Activated gamma-delta T cell treated with anti-CD3 and anti-CD28 coated beads, Interleukin-2, amount 50 U/mL, for 16 hours (primary cell): ENCODE measurements at places on chromosomes 5 and 9.

GRCh38 chr5:109829331-109829730 lies 139.6 kb downstream of the MAN2A1 start:
- DNase-seq, result no peak

- no peak for DNase-seq
Observed at GRCh38 chr5:168585119-168585856, 6.1 kb upstream of the PANK3 start.

GRCh38 chr5:27523629-27524028 lies 485.2 kb upstream of the CDH9 start:
- no peak for DNase-seq

- no peak for DNase-seq
Observed at GRCh38 chr5:145385276-145385675, 449.9 kb downstream of the PRELID2 start.

GRCh38 chr9:85940275-85940831 lies 593 bp upstream of the NAA35 start:
- no peak for DNase-seq

DNA sequence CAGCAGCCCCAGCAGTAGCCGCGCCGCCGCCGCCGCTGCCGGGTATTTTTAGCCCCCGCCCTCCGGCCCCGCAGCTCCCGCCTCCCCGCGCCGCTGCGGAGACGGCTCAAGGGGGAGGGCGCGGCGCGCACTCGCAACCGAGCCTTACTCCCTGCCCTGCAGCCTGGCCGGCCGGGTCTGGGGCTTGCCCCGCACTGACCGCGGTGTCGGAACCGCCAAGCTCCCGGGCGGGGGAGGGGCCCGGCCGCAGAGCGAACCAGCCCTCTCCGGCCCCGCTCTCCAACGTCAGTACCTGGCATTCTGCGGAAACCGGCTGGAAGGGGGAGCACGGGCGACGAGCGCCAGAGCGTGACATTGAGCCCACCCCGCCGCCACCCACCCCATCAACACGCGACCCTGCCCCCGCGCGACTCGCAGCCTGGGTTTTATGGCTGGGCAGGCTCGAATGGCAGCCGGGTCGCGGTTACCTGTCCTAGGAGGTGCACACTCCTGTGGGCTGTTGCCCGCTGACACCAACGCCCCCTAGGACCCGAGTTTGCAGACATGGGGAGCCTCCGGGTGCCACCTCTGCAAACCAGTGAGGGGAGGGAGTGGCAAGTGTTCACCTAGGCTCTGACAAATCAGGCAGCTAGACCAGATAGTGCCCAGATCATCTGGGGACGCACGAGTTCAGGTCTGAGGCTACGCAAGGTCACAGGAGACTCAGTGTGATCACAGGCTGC lies at the start of gene ACSL6:
ACSL6 (minus strand) TSS at position 37 of the 722 bp plus-strand sequence. CDS start 105 bp downstream, outside the sequence.
- DNase-seq, result no peak

- no peak for DNase-seq
Observed at GRCh38 chr9:27561685-27562084, 11.6 kb downstream of the C9orf72 start.

GRCh38 chr5:119420169-119420568 lies 32.1 kb upstream of the HSD17B4 start:
- DNase-seq, result no peak

- no peak for DNase-seq
Observed at GRCh38 chr5:73180566-73180965, 7.6 kb downstream of the TMEM174 start.

- no peak for DNase-seq
Observed at GRCh38 chr9:130408669-130409068, 36.1 kb upstream of the ASS1 start.

DNA sequence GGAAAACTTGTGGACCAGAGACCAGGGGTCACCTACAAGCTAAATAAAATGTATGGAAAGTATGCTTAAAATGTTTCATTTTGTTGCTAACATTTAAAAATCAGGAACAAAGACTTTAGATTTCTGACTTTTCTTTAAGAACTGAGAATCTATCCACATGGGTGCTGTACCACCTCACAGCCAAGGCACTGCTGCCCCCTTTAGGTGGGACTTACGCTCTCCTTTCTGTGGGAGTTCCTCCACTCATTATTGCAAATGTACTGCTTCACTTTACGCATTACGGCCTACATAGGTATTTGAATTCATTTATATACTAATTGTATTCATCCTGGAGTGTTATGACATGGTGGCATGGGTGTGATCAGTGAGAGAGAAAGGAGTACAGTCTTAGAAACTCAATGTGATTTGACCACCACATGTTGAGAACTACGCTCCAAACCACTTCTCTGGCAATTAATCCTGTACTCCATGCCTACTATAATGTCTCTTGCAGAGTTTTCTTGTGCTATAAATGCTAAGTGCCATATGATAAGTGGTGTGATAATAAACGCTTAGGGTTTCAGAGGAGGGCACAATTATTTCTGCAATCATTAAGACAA lies 24.7 kb upstream of the CETN3 start:
- DNase-seq, result peak; percentile 14

GRCh38 chr5:176187276-176188062 lies 50.8 kb upstream of the SIMC1 start:
- no peak for DNase-seq

- no peak for DNase-seq
Observed at GRCh38 chr5:148792744-148793143, 33.7 kb upstream of the ADRB2 start.

- no peak for DNase-seq
Observed at GRCh38 chr5:36605241-36605640, 1.2 kb upstream of the SLC1A3 start.

GRCh38 chr9:97830884-97831829 lies 21.9 kb upstream of the FOXE1 start:
- no peak for DNase-seq

DNA sequence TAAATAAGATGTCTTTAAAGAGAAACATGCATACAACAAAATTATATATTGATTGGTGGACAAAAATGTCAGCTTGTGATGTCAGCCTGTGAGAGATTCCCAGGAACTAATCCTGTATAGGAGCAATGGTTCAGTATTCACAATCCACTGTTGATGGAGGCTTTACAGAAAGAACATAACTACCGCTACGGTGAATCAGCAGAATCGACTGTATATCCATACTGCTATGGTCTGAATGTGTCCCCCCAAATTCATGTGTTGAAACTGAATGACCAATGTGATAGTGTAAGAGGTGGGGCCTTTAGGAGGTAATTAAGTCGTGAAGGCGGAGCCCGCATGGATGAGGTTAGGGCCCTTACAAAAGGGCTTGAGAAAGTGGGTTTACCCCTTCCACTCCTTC lies 40.4 kb upstream of the TBC1D2 start:
- no peak for DNase-seq

- no peak for DNase-seq
Observed at GRCh38 chr5:154944716-154945115, 3.8 kb downstream of the MRPL22 start.

- no peak for DNase-seq
Observed at GRCh38 chr9:38149647-38150046, 80.6 kb upstream of the SHB start.

- DNase-seq, result no peak
Observed at GRCh38 chr5:174347183-174347582, 301.7 kb downstream of the NSG2 start.

GRCh38 chr5:143014017-143014651 lies 244.0 kb downstream of the ARHGAP26 start:
- no peak for DNase-seq

GRCh38 chr9:90421786-90422185 lies 220.8 kb downstream of the DIRAS2 start:
- DNase-seq, result no peak

DNA sequence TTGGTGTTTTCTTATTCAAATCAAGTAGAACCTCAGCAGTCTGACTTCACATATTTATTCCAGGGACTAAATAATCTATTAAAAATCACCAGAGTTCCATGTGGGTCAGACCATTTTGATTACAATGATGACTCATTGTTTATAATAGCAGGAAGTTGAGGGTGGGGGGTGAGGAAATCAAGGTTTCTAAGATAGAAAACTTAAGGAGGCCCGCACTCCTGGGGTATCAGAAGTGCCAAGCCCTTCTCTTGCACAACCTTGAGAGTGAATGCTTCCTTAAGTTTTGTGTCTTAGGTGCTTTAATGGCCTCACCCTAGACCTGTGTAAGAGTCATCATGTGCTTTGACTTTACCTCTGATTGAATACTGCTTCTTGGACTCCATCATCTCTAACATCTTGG lies 31.9 kb upstream of the NPR3 start:
- DNase-seq, result no peak

GRCh38 chr5:133679534-133679933 lies 67.2 kb upstream of the FSTL4 start:
- DNase-seq, result no peak

DNA sequence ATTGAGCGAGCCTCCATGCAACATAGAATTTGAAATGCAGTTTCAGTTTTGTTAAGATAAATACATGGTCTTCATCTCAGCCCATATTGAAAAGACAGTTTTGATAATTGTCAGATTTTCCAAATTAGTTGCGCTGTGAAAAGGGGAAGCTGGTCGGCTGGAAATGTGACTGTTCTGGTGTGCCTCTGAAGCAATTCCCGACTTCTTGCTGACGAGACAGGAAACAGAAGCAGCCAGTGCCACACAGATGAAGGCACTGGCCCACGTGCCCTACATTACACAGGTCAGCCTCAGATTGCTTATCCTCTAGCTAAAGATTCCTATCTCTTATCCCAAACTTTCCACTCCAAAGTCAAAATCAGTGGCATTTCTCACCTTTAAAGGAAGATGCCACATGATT lies 214.1 kb upstream of the TLE4 start:
- DNase-seq, result no peak

- no peak for DNase-seq
Observed at GRCh38 chr5:38559428-38559827, 3.0 kb upstream of the LIFR start.

- DNase-seq, result no peak
Observed at GRCh38 chr9:76162751-76163500, 231.3 kb downstream of the RFK start.

DNA sequence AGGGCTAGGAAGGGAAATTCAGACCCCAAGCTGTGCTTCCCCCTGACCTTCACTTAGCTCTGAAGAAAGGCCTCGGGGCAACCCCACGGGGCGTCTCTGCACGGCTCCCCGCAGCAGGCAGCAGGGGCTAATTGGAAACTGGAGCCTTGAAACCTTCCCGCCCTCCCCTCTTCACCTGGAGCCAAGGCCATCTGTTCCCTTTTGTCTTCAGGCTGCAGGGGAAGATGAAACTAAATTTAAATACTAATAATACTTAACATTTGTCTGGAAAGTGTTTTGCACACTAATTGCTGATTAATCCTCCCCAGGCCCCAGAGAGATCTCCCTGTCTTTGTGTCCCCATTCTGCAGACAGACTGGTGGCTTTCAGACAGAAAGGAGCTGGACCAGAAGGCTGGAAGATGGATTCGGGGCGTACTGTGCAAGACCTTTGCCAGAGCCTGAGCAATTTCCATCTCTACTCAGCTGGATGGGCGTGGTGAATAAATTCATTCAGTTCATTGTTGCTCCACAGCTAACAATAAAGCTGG lies 34.1 kb upstream of the CPLX2 start:
- no peak for DNase-seq

GRCh38 chr5:179308563-179309382 lies 36.5 kb downstream of the ADAMTS2 start:
- no peak for DNase-seq

GRCh38 chr9:20473515-20474013 lies 148.7 kb downstream of the MLLT3 start:
- no peak for DNase-seq

GRCh38 chr5:122462486-122462885 lies 150.4 kb downstream of the SNCAIP start:
- no peak for DNase-seq

DNA sequence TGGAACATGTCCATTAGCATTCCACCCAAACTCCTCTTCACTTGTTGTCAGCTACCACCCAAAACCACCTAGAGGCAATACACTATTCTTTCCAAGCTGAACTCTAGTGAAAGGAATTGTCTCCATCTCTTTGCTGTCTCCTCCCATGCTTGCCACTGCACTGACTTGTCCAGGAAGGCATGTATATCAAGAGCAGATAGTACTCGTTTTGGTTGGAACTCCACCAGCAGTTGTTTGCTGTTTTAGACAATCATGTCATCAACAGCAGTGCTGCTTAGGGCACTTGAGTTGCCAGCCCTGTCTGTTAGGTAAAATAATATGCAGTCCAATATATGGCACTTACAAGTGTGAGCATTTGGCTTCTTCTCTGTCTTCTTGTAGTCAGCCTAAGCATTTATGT lies 80.0 kb upstream of the SAP30L start:
- DNase-seq, result no peak

- no peak for DNase-seq
Observed at GRCh38 chr5:169667896-169668674, 31.0 kb downstream of the DOCK2 start.

- no peak for DNase-seq
Observed at GRCh38 chr9:124467410-124468060, 17.3 kb downstream of the ADGRD2 start.

DNA sequence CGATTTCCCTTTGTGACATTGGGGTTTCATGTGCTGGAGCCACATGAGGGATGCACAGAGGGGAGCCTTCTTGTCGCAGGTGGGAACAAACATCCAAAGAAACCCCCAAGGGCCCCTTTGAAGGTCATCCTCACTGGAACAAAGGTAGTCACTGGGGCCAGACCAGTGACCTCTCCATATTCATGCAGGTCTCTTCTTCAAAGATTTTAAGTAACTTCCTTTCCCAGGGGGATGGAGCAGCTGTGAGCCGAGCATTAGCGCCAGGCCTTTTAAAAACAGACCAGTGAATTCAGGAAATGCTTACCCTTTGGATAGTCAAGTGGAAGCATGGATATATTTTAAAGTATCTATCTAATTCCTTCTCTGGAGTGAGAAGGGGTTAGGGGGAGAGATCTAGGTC lies 33.0 kb downstream of the DAPK1 start:
- DNase-seq, result no peak

GRCh38 chr5:43152946-43153345 lies 32.2 kb downstream of the ZNF131 start:
- no peak for DNase-seq

DNA sequence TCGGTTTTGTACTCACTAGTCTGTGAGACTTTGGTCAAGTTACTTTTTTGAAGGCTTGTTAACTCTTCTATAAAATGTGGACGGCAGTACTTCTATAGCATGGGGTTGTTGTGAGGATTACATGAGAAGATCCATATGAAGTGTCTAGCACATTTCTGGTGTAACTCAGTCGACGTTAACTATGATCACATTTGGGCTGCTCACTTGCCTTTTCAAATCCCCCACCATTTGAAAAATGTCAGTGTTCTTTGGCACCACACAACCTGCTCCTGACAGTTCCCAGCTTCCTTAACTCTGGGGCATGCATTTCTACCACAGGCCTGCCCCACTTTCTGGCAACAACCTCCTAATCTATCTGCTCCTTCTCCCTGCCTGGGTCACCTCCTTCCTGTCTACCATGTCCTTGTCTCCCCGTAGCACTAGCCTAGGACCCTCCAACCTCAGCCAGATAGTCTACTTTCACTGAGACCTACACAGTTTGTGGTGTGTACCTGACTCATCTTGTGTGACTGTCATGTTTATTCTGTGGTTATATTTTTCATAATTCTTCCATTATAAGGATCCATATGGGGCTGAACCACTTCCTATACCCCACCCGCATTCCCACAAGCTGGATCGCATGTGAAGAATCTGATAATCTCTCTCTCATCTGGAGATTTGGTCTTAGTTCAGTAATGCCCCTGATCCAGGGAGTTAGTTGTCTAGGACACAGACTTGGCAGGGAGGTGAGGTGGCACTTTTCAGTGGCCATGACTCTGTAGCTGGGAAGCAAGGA lies 30.2 kb upstream of the BASP1 start:
- DNase-seq, result no peak
